Psoas muscle (tissue), 8 donors: ENCODE measurements at places on chromosomes 4 and X. TPM values are rescaled to one million over a fixed set of nuclear protein-coding genes. Genes with fewer than 3 reads are reported as not detected.

DNA sequence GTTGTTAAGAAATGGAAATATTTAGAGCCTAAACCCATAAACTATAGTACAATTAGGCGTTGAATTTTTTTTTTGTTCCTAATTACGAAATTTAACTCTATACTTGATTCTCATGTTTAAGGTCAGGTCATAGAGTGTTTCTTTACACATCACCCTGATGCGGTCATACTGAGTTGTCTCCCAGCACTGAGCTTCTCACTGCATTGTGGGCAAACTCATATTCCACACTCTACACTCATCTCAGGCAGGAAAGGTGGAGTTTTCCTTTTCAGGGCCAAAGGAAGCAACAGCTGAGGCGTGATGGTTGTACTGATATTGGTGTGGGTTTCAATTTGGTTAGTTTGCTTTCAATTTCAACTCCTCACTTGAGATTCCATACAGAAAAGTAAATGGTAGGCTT, 75.4 kb downstream of the FAT4 start:
- H3K27me3 ChIP-seq: no peaks in the 10 kb centered on the region
- H3K27ac ChIP-seq: peak overlapping the region; percentile 34
- H3K4me1 ChIP-seq: peaks cover 17% of the 10 kb centered on the region
- no peaks in the 10 kb centered on the region for H3K36me3 ChIP-seq
- H3K4me3 ChIP-seq: no peak overlapping the region

DNA sequence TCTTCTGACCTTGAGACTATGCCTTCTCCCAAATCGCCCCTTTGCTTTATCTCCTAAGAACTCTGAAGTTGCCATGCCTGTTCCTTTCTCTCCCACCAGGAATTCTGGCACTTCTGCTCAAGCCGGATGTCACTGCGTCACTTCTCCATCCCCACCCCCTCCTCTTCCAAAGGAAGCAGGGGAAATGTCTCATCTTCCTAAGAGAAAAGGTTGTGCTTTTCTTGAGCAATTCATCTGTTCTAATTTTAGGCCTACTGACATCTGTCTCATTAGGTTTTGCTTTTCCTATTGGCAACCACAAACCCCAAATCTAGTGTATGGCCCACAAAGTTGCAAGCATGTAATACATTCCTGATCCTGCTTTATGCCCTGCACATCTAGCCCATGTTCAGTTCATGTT, 163.1 kb upstream of the PLAC1 start:
- H3K4me3 ChIP-seq: no peak overlapping the region
- peak overlapping the region; percentile 28 for H3K27ac ChIP-seq
- no peaks in the 10 kb centered on the region for H3K4me1 ChIP-seq

GRCh38 chr4:187065396-187065795, 341.7 kb upstream of the FAT1 start:
- no peak overlapping the region for H3K4me3 ChIP-seq
- no peak overlapping the region for H3K27ac ChIP-seq
- no peaks in the 10 kb centered on the region for H3K27me3 ChIP-seq

GLRA2 gene
- not detected for total RNA-seq

RTL5 gene
- total RNA-seq: 1.1 TPM
